ENCODE measurements at places on chromosomes 5 and 9. TPM values are rescaled to one million over a fixed set of nuclear protein-coding genes. Genes with fewer than 3 reads are reported as not detected.
A peak's percentile ranks its signal among the peaks of the same experiment; 100 is the strongest.

DNA sequence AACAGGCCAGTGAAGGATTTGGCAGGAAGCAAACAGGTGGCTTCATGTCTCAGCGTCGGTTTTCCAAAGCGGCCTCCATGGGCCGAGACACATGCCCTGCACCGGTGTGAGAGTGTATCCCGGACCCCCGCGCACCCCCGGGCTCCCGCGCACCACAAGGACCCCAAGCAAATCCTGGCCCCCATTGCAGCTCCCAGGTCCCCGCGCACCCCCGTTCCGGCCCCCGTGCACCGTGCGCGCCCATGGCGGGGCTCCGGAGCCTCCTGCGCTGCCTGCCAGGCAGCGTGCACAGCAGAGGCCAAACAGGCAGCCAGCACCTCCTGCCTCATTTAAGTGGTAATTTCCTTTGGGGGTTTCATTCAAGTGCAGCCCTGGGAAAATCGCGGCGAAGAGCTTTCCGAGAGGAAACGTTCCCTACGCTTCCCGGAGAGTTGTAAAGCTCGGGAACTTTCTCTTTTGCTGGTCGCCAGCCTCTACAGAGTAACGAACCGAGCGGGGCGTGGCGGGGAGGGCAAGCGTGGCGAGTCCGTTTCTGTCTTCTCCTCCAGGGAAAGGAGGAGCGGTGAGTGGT is 145.5 kb upstream of the SLC24A2 start:
- peak; percentile 23 for DNase-seq

- DNase-seq, result no peak
Observed at GRCh38 chr9:123046406-123047195, 13.1 kb downstream of the GPR21 start.

GRCh38 chr5:51598026-51598425 is 214.8 kb downstream of the ISL1 start:
- no peak for DNase-seq

DNA sequence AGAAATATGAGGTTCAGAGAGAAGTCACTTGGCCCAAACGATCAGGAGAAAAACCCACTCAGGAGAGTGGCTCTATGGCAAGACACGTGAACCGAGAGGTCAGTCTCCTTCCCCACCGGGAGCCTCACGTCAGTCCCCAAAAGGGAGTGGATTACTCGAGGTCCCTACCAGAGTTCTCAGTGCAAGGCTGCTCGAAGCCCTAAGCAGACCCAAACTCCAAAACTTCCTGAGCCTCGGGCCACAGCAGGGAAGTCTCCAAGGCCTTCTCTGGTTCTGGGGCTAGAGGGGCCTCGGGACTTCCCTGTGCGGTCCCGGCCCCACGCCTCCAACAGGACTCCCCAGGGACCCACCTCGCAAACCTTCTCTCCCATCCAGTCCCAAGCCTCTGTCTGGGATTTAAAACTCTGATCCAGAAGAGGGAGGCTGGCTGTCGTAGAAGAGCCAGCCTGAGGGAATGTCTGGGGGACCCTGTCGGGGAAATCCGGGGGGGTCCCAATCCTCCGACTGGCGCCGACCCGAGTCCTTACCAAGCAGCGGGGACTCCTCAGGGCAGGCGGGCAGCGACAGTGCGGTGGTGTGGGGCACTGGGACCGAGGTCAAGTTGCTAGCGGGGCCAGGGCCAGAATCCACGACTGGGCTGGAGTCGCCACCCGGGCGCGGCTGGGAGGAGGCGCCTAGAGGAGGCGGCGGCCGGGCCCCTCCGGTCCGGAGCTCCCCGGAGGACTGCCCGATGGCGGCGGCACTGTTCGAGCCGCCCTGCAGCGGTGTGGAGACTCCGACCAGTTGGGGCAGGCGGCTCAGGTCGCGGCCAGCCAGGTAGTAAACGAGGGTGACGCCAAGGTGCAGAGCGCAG is 679 bp downstream of the B4GALT1 start:
- DNase-seq, result no peak

DNA sequence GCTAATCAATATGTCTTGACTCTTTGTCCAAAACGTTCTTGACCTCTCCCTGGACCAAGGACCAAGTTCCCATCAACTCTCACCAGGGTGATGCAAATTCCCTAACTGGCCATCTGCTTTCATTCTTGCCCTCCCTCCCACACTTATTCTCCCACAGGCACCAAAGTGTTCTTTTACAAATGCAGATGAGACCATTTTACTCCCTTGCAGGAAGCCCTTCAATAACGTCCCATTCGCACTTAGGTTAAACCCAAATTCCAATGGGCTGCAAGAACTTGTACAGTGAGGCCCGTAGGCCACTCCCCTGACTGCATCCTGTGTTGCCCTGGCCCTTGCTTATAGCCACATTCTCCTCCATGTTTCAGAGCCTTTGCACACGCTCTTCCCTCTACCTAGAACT is 7.3 kb downstream of the ARAP3 start:
- DNase-seq, result no peak

- peak; percentile 13 for DNase-seq
Observed at GRCh38 chr5:16051246-16051755, 128.3 kb downstream of the MARCHF11 start.

DNA sequence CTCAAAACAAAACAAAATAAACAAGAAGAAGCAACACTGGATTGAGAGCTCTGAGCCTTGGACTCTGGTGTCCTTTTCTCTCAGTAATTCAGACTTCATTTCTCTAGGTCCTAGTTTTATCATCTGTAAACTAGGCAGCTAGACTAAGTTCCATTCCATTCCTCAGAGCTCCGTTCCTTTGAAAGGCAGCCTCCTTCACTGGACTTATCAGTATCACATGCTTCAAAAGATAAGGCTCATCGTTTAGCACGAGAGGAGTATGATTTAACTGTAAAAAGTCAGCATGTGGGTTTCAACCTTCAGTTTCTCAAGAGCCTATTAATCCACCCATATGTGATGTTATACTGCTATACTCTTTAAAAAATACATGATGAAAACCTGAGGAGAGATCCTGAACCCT is 1.6 kb downstream of the ATP10B start:
- DNase-seq, result no peak

DNA sequence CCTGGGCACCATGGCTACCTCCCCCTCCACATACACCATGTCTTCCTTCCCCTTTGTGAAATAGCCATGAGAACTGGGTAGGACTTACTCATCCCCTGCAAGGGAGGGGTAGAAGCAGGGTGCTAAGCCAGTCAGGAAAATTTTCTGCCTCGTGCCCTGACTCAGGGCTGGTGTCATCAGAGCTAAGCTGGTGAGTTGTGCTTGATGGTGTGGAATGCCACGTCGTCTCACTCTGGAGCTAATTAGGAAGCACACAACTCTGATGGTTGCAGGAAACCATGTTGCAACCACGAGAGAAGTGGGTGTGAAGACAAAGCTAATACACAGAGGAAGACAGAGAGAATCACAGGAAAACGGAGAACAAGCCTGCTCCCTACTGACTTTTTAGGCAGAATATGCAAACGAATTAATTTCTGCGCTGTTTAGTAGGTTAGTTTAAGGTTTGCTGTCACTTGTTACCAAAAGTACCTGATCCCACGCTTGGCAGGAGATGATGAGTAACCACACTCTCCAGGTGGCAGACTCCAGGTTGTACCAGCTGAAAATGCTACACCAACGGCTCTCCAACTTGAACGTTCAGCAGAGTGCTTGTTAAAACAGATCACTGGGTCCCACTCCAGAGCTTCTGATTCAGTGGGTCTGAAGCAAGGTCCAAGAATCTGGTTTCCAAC is 54.5 kb downstream of the STK10 start:
- DNase-seq, result peak; percentile 95

GRCh38 chr9:136045595-136046553 is 49.2 kb downstream of the NACC2 start:
- DNase-seq, result no peak

GRCh38 chr9:127724012-127724411 is 8.1 kb downstream of the TTC16 start:
- no peak for DNase-seq

GRCh38 chr5:114839360-114839759 is 330.3 kb downstream of the TRIM36 start:
- DNase-seq, result no peak

DNA sequence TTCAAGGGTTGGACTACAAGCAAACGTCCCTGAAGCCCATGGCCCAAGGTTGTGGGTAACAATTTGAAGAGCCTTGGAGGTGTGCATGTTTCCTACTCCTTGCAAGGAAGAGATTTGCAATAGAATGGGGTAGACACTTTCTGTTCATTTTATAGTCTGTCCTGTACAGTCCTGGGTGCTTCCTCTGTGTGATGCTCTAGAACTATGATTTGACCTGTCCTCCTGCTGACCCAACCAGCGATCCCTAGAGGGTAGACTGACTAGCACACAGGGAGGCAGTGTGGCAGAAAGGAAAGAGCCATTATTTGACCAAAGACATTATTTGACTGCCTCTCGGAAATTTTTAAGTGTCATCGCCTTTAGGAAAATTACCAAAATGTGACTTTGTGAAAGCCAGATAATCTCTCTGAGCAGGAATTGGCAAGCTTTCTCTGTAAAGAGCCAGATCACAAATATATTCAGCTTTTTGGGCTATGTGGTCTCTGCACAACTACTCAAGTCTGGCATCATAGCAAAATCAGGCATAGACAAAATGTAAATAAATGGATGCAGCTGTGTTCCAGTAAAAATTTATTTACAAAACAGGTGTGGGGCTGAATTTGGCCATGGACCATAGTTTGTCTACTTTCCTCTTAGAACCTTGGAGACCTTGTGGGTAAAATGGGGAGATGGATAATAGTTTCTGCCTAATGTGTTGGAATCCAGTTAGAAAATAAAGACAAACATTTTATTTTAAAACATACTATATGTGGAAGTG is 106.8 kb downstream of the DMRT2 start:
- DNase-seq, result no peak

DNA sequence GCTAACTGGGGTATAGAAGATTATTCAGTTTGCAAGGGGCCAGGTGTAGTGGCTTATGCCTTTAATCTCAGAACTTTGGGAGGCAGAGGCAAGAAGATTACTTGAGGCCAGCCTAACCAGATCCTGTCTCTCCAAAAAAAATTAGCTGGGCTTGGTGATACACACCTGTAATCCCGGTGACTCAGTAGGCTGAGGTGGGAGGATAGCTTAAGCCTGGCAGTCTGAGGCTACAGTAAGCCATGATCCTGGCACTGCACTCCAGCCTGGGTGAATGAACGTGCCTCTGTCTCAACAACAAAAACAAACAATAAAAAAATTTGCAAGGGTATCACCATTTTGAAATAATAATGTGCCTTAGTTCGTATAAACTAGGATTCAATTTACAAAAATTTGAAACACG is 51.3 kb downstream of the BAAT start:
- DNase-seq, result no peak

Gene MEIKIN
- not detected for total RNA-seq

Gene RNF183
- not detected for total RNA-seq

DNA sequence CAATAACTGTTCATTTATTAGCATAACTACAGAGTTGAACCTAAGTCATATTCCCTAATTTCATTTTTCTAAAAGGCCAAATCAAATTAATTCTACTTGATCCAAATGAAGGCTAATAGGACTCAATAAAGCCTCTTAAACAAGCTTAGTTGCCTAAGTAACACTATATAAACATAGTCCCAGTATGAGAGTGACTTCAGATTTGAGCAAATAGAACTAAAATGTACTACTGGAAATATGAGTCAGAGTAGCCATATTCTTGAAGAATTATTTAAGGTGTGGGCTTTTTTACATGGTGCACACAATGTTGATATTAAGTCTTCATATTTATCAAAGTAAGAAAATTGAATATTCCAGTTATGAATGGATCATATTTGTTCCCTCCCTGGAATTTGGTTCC is 872.3 kb downstream of the MAT2B start:
- DNase-seq, result no peak

- peak; percentile 41 for DNase-seq
Observed at GRCh38 chr5:121189342-121190305, 662.1 kb upstream of the FTMT start.

- no peak for DNase-seq
Observed at GRCh38 chr5:151382576-151382975, 35.2 kb upstream of the SLC36A2 start.

DNA sequence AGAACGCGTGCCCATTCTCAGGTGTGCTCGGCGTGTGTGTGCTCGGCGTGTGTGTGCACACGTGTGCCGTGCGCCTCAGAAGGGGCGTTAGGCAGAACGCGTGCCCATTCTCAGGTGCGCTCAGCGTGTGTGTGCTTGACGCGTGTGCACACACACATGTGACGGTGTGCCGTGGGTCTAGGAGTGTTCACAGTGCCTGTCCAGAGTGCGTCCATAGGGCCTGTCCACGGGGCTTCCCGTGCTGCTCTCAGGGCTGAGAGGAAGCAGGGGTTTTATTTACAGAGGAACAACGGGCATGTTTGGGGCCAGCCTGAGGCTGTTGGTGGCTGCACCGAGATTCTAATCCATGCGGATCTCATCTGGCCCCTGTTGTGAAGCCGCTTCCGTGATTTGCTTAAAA is 14.2 kb upstream of the AHRR start:
- no peak for DNase-seq

Gene NMUR2
- not detected for total RNA-seq

Gene SEMA6A
- 34.2 TPM for total RNA-seq

GRCh38 chr5:10250806-10251276 is 761 bp downstream of the CCT5 start:
- no peak for DNase-seq

GRCh38 chr5:62731022-62731421 is 152.4 kb downstream of the LRRC70 start:
- no peak for DNase-seq

DNA sequence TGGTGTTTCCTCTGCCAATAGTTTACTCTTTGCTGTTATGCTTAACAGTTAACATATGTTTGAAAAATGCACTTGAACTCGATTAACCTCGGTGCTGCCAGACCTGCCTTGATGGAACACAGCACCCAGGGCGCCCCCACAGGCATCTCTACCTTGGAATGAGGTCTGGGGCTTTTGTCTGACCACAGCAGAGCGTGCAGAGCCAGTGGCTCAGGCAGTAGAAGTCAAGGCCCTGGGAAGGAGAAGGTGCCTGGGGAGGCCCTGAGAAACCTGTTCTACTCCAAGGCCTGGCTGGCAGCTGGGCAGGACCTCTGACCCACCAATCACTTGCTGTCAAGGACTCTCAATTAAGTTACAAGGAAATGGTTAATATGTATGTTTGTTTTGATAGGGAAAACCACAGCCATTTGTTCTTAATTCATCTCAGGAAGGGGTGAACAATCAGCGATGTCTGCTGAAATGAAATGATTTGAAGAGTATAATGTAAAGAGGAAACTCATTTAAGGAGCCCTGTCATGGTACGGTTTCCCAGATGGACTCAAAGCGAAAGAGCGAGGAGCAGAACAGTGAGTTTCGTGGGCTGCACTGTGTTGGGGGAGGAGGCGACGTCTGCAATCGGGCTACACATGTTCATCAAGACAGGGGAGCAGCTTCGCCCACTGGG is 21.9 kb downstream of the MACROH2A1 start:
- no peak for DNase-seq

GRCh38 chr9:110784309-110784708 is 115.7 kb downstream of the MUSK start:
- DNase-seq, result no peak

DNA sequence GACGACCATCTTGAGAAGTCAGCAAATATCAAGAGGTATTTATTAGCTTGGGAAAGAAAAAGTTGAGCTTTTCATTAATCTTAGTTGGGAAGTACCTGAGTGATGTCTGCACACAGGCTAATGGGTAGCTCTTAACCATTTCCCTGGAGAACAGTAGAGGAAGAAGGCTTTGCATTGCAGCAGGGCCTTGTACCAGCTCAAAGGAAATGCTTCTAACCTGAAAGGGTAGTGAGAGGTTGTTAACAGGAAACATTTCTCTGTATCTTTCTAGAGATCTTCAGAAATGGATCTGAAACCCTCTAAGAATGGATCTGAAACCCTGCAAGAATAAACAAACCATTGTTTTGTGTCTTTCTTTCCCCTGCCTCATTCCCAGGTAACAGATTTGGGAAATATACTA is 393.3 kb downstream of the PLK2 start:
- DNase-seq, result no peak

Gene TMEM161B
- total RNA-seq, result 11.5 TPM
